ENCODE measurements at places on chromosomes 4 and X. TPM values are rescaled to one million over a fixed set of nuclear protein-coding genes. Genes with fewer than 3 reads are reported as not detected.
A peak's percentile ranks its signal among the peaks of the same experiment; 100 is the strongest.

DNA sequence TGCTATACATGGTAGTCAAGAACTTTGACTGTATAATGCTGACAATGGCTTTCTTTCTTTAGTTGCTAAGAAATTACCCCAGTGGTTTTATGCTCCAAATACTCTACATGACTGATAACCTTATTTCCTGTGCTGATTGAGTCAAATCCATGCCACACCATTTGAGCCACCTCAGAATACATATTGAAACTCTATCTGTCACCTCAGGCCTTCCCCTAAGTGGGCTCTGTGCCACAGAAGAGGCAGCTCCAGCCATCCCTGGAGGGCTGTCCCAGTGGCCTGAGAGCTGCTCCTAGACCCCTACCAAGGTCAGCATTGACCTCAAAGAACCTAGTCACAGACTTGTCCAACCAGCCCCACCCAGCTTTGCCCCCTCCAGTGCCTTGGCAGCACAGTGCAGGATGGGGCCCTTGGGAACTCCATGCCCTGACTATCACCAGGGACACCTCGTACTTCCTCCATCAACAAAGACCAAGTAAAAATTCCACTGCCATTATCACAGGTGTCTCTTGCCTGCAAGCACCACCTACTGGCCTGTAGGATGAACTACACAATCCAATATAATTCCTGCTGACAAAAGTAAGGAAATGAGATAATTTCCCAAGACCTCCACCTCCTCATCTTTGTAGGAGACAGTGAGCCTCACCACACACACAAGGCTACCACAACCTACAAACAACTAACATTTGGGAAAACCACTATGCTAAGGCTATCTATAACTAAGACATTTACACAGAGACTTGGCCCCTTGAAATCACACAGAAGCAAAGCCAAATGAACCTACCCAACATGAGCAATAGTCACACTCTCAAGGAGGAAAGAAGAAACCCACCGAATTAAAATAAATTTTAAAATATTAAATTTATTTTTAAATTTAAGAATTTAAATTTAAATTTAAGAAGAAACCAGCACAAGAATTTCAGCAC is 239.9 kb downstream of the NKX6-1 start:
- H3K4me3 ChIP-seq, result no peak overlapping the region
- H3K27me3 ChIP-seq, result no peaks in the 10 kb centered on the region
- H3K27ac ChIP-seq, result no peak overlapping the region

GRCh38 chrX:153966841-153967535 is 4.6 kb downstream of the HCFC1 start:
- peak overlapping the region; percentile 100 for H3K27ac ChIP-seq
- peaks cover 6% of the 10 kb centered on the region for H3K4me1 ChIP-seq
- no peaks in the 10 kb centered on the region for H3K27me3 ChIP-seq
- no peak for DNase-seq

DNA sequence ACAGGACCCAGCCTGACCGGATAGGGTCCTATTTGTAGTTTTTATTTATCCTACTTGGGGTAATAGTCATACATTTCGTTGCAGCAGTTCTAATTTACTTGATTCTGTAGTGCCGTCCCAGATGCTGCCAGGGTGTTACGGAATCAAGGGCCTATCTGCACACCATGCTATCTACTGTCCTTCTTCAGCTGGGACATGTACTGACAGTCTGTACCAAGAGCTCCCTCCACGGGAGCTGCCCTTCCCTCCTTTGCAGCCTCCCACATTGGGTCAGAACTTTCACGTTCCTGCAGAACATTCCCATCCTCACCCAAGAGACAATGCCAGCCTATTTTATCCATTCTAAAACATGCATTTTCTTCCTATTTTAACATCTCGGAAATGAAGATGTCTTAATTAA is 6.7 kb downstream of the SUV39H1 start:
- H3K4me3 ChIP-seq, result no peak overlapping the region
- no peak for DNase-seq
- no peak overlapping the region for H3K27ac ChIP-seq
- peaks cover 11% of the 10 kb centered on the region for H3K36me3 ChIP-seq
- no peaks in the 10 kb centered on the region for H3K27me3 ChIP-seq

GRCh38 chr4:183621875-183622274 is 37.1 kb downstream of the RWDD4 start:
- DNase-seq, result no peak
- no peak overlapping the region for H3K4me3 ChIP-seq
- peaks cover 3% of the 10 kb centered on the region for H3K4me1 ChIP-seq
- H3K36me3 ChIP-seq, result no peaks in the 10 kb centered on the region
- no peak overlapping the region for H3K27ac ChIP-seq

DNA sequence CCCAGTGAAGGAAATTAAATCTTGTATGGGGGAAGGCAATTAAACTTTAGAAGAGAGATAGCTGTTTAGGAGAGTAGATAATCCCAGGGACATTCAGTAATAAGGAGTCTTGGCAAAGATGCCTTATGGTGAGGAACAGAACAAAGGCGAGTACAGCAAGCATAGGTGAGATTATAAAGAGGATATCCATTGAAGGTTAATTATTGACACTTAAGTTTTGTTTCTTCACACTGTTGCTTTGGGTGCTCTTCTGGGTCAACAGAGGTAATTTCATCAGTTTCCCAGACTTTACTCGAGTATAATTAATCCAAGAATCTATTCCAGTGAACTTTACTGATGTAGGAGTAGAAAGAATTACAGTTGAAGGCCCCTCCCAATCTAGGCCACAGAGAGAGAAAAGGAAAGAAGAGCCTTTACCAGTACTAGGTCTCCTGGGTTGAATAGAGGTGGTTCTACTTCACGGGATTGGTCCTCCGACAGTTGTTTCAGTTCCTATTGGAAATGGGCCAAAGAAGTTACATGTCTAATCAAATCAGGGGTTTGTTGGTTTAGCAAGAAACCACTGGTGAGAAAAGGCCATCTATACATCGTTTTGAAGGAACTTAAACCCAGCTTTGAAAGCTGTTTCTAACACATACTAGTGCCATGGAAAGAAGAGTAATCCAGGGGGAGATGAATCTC is 27.2 kb downstream of the EPGN start:
- H3K27ac ChIP-seq, result no peak overlapping the region
- H3K27me3 ChIP-seq, result peaks cover 10% of the 10 kb centered on the region
- DNase-seq, result no peak
- H3K36me3 ChIP-seq, result no peaks in the 10 kb centered on the region
- H3K4me3 ChIP-seq, result no peak overlapping the region

DNA sequence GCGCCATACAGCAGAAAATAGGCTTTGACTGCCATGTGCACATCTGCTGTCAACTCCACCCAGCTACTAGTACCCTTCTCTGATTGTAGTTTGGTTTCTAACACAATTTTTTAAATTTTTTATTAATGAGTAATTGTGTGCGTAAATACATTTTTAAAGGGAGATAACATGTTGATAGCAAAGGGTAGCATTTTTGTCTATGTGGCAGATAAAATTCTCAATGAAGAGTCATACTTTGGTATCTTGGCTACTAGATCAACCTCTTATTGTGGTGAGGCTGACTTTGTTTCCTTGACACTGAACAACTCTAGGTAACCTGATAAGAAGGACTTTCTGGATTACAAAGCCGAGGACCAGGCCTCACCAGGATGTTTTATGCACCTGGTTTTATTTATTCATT is 9.5 kb downstream of the ADH4 start:
- no peak for DNase-seq
- H3K4me3 ChIP-seq, result no peak overlapping the region
- no peaks in the 10 kb centered on the region for H3K36me3 ChIP-seq
- H3K27me3 ChIP-seq, result peaks cover 8% of the 10 kb centered on the region
- H3K4me1 ChIP-seq, result no peaks in the 10 kb centered on the region
- no peak overlapping the region for H3K27ac ChIP-seq

Gene RIPPLY1
- not detected for total RNA-seq

Gene ASB5
- total RNA-seq, result not detected

Gene VEGFD
- not detected for total RNA-seq
